ENCODE measurements at places on chromosomes 12 and 14. TPM values are rescaled to one million over a fixed set of nuclear protein-coding genes. Genes with fewer than 3 reads are reported as not detected.

Gene BBS10
- 4.0 TPM for total RNA-seq

Gene LALBA
- total RNA-seq = not detected

Gene ANKRD33
- total RNA-seq = not detected

Gene GPR84
- total RNA-seq = 0.81 TPM

Gene PTHLH
- 0.27 TPM for total RNA-seq

Gene FGD4
- 3.2 TPM for total RNA-seq

Gene TDRD9
- 1.6 TPM for total RNA-seq

Gene TPPP2
- not detected for total RNA-seq

Gene EFS
- under 0.01 TPM for total RNA-seq

Gene KSR2
- under 0.01 TPM for total RNA-seq

Gene NANOG
- not detected for total RNA-seq

Gene ACSM4
- total RNA-seq = not detected

Gene VRTN
- total RNA-seq = under 0.01 TPM

Gene KLRG1
- 27.7 TPM for total RNA-seq

Gene MMP17
- 3.8 TPM for total RNA-seq

Gene TBC1D30
- under 0.01 TPM for total RNA-seq

Gene PCED1B
- 0.54 TPM for total RNA-seq

Gene BICDL1
- total RNA-seq = 0.27 TPM

Gene FKBP3
- total RNA-seq = 5.9 TPM

Gene POU6F1
- total RNA-seq = 3.2 TPM

Gene KIF26A
- 0.27 TPM for total RNA-seq

Gene C1S
- 0.81 TPM for total RNA-seq

Gene E2F7
- total RNA-seq = 0.27 TPM

Gene RNU4-1
- under 0.01 TPM for total RNA-seq

Gene TAS2R14
- total RNA-seq = 1.9 TPM

Gene SYNDIG1L
- total RNA-seq = not detected

Gene TSPAN19
- not detected for total RNA-seq
